H54 (cell line): ENCODE measurements at places on chromosomes 3 and 15.

- DNase-seq = no peak
These were observed 81.5 kb downstream of the TJP1 start for GRCh38 chr15:29740692-29741311.

GRCh38 chr3:62139957-62140356 is 233.4 kb downstream of the FEZF2 start:
- no peak for DNase-seq

DNA sequence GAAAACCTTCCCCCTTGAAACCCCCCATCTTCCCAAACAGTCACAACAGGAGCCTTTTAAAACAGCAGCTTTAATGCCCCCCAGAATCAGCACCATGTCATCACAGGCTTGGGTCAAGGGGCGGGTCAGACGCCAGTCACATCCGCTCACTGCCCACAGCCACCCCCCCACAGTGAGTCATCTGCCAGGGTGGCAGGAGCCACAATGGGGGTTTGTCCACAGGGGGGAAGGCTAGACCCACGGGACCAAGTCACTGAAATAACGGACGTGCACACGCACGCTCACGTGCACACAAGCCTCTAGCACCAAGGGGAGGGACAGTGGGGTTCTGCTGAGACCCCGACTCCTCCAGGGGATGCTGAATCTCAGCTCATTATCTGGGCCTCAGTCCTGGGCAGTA is 441 bp upstream of the UCN2 start:
- DNase-seq = peak; percentile 92

GRCh38 chr3:48984663-48985062 is 5.4 kb upstream of the P4HTM start:
- no peak for DNase-seq

GRCh38 chr3:29268651-29269050 is 12.2 kb upstream of the RBMS3 start:
- DNase-seq = no peak
